Activated T-cell treated with anti-CD3 and anti-CD28 coated beads, Interleukin-2, amount 50 U/mL, for 24 hours (primary cell): ENCODE measurements at places on chromosomes 5 and 9.

DNA sequence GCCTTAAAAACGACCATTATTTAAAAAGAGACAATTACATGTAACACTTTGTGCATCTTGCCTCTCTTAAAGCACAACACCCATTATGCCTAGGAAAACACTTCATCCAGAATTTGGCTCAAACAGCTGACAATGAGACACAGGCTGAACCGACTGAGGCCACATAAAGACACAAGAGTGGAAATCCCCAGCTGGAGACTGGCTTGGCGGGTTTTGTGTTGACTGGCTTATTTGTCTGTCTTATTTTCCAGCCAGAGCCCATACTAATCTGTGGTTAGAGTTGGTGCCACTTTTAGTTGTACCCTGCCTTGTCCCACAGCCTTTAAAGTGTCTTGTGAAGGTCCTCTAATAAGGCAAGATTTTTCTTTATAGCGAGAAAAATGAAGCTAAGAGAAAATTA, 21.2 kb downstream of the TRIM14 start:
- DNase-seq: no peak

DNA sequence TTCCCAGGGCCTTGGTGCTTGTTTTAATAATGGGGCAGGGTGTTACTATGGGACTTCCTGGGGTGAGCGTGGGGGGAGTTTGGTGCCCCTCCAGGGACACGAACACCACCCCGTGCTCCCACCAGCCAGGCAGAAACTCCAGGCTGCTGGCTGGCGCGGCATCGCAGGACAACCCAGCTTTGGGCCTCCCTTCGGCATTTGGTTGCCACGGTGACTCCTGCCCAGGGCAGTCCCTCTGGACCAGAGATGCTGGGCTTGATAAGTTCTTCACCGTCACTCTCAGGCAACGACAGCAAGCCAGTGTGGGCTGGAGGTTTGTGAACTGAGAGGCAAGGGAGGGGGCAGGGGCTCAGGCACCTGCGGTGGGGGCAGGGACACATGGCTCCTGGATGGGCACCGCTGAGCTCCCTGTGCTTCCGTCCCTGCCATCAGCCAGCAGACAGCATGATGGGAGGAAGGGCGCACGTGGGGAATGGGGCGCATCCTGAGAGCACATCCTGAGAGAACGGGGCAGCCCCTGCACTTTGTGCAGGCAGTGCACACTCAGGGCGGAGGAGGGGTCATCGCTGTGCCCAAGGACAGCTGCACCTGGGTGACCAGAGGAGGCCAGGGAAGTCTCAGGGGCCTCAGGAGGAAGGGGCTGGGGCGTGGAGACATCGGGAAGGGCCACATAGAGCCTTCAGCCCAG, 116.4 kb downstream of the RXRA start:
- peak; percentile 46 for DNase-seq

GRCh38 chr5:177472460-177473442, 683 bp downstream of the DBN1 start:
- peak; percentile 80 for DNase-seq

GRCh38 chr9:134386951-134387831, 60.9 kb downstream of the RXRA start:
- no peak for DNase-seq

GRCh38 chr5:66174338-66174737, 30.2 kb downstream of the SREK1 start:
- DNase-seq: no peak

DNA sequence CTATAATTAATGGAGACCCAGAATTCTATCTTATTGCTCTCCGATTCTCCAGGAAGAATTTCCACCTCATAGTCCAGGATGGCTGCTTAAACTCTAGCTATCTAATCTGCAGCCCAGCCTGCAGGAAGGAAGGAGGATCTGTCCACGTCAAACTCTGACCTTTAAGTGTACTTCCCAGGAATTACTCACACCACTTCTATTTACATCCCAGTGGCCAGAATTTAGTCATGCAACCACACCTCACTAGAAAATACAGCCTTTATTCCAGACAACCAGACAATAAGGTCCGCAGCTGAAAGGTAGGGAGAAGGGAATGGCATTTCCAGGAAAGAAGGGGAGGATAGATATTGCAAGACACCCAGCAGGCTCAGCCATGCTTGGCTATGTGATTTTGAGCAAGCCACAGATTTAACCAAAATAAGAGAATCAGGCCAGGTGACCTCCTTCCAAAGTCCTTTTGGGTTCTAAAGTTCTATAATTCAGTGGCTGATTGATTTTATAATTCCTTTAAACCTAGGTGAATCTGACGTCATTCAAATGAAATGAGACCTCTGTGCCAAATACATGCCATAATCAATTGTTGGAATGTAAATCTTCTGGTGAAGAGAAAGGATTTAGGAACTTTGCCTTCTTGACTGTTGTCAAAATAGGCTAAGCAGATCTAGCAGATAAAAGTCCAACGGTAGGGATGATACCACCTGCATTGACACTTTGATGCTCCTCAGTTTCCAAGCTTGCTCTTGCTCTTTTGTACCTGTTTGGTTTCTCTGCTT, 3.7 kb upstream of the DENND1A start:
- no peak for DNase-seq
